ENCODE measurements at places on chromosomes 11 and 22.

DNA sequence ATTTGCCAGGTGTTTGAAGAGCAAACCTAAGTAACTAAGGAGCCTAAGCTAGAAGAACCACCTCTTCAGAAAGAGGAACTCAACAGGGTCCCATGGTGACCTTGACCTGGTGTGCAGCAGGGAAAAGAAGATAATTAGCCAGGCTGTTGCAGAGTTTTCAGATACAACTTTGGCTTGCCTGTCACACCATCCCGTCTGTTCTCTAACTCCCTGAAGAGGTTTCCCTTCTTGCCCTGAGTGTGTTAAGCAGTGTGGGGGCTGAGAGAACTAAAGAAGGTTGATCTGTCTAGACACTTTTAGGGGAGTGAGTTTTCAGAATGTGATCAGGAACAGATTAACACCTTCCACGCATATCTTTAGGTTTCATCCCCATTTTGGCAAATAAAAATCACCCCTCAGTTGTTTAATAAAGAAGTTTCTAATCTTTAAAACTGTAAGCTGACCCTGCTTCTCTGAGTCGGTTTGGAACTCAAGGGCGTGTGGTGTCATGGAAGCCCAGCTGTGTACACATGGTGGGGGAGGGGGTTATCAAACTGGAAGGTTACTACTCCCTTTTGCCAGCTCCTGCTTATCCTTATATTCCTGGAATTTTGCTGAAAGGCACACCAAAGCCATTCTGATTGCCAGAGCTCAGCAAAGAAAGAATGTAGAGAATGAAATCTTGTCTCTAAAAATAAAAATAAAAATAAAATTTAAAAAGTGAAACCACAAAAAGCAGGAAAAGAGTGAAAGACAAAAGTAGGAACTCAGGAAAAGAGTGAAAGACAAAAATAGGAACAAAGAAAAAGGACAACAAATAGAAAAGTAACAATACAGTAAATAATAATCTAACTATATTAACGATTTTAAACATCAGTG lies 70.2 kb downstream of the DBX1 start:
- no peak for DNase-seq

GRCh38 chr22:44592824-44593148 lies 94.8 kb upstream of the RTL6 start:
- no peak for DNase-seq

GRCh38 chr11:73334384-73335203 lies 26.5 kb downstream of the ARHGEF17 start:
- DNase-seq, result no peak

- no peak for DNase-seq
Observed at GRCh38 chr11:104570078-104570701, 328.1 kb downstream of the CASP12 start.

DNA sequence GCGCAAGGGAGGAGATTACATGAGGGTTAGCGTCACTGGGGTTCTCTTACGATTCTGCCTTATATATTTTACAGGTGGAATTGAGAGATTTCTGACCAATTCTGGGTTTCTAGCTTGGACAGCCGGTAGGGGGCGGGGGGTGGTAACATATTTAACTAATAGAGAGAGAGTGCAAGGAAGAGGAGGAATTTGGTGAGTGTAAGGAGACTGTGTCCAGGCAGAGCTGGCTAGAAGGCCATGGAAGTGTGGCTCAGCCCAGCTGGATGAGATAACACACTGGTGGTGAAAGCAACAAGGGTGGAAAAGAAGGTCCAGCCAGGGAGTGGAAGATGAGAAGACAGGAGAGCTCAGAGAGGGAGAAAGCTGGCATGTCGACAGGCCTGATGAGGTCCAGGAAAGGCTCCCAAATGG lies 56.5 kb downstream of the ST3GAL4 start:
- DNase-seq, result no peak

GRCh38 chr11:76919887-76920746 lies 59.4 kb downstream of the ACER3 start:
- DNase-seq, result peak; percentile 5

DNA sequence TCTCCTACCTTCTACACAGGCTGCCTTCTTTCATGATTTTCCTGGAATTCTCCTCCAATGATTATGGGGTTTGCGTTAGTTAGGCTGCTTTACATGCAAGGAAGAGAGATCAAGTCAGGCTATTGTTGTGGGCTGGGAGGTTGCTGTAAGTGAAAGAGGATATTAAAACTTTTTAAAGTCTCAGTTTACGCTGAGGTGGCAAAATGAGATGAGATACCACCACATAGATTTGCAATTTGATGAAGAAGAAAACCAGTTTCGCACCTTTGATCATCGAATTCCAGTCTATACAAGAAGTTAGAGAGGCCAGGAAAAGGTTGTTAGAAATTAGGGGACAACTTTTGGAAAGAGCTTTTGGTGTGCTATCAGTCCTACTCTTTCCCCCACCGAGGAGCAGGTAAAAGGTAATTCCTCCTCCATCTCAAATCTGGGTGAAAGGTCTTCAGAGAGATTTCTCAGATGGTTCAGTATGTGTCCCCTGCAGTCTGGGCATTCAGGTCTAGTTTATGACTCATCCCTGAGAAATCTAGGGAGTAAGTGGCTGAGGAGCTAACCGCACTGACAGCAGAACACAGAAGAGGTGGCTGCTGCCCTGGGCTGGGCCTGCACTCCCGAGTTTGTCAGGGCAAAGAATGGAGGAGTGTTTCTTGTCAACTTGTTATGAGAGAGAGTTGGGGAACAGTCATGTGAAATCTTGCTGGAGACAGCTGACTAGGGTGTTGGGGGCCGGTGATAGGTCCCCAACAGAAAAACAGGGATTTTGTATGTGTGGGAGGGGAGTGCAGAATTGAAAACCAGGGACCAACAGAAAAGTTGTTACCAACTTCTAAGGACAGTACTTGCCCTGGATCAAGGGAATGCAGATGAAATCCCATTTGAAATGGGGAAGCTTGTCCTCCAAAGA lies 34.7 kb downstream of the CCDC83 start:
- DNase-seq, result no peak

GRCh38 chr11:12845739-12846358 lies 163.3 kb upstream of the RASSF10 start:
- DNase-seq, result no peak

- DNase-seq, result no peak
Observed at GRCh38 chr11:124460459-124460858, 15.0 kb upstream of the OR8B8 start.

DNA sequence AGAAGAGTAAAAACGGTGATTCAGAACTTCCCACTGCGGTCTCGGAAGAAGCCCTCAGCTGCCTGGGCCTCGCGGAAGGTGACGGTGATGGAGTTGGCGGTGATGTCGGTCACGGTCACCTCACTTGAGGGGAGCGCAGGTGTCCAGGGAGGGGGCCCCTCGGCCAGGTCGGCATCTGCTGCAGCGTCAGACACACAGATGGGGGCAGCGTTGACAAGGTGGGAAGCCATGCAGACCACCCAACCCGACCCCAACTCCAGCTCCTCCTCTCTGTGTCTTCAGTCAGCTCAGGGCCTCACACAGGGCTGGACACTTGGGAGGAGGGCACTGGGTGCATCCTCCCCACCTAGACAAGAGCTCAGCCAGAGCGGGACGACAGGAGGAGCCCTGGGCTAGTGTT lies 18.6 kb downstream of the CBX7 start:
- no peak for DNase-seq

GRCh38 chr11:27464289-27464696 lies 8.3 kb downstream of the LGR4 start:
- no peak for DNase-seq

DNA sequence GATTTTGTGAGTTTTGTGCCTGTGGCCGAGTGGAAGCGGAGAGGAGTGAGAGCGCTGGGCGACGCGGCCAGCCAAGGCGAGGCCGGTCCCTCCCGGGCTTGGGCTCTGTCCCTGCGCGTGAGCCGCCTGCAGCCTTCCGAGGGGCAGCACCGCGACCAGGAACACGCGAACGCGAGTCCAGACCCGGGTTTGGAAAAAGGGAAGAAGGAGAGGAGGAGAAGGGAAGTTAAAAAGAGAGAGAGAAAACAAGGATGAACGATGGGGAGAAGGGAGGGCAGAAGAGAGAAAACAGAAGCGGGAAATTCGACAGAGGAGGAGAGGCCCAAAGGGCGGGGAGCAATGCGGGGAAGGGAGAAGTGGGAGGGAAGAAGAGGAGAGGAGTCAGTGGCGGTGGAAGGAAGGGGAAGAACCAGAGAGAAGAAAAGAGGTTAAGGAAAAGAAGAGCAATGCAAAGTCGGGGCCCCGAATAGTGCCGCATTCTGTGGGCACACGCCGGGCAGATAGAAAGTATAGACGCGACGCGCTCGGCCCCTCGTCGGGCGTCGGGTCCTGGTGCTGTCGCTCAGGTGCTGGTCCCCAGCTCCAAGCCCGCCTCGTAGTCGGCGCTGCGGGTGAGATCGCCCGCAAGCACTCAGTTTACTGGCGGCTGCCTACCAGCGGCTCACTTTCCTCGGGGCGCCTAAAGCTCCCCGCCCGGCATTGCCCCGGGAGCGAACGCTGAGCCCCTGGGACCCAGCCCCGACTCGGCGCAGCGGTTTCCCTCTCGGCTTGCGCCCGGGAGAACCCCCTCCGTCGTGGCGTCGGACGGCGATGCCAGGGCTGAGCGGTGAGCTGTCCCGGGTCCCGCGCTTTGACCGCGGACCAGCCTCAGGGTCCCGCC lies 2.8 kb upstream of the BARX2 start:
- no peak for DNase-seq

GRCh38 chr22:41676134-41676533 lies 12.5 kb downstream of the SNU13 start:
- no peak for DNase-seq

DNA sequence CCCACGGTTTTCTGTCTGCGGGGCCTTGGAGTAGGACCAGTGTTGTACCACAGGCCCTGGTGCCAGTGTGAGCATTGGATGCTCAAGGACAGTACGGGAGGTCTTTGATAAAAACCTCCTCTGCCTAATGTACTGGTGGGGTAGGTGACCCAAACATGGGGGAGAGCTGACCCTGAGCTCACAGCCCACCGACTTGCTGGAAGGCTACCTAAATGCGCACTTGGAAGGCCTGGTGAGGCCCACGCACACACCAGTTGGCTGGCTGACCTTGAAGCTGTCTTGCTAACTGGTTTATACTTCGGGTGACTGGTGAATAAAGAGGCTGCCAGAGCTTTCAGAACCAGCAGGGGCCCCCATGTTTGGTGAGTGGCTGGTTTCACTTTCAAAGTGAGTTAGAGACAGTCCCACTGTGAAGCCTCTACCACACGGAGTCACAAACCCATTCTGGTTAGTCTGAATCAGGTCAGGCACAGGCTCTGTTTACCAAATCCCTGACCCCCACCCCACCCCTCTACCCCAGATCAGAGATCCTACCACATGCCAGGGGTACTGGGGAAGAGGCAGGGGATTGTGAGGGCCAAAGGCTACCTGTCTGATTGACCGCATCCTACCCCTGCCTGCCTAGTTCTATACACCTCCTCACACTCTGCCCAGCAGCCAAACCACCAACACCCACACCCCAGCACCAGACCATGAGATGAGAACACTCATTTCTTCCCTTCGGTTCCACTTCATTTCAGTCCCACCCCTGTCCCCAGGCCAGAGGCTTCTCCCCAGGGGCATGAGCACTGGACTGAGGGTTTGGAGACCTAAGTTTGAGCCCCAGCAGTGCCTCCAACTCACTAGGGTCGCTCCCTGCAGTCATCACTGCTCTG lies 12.7 kb upstream of the IL2RB start:
- DNase-seq, result peak; percentile 39

DNA sequence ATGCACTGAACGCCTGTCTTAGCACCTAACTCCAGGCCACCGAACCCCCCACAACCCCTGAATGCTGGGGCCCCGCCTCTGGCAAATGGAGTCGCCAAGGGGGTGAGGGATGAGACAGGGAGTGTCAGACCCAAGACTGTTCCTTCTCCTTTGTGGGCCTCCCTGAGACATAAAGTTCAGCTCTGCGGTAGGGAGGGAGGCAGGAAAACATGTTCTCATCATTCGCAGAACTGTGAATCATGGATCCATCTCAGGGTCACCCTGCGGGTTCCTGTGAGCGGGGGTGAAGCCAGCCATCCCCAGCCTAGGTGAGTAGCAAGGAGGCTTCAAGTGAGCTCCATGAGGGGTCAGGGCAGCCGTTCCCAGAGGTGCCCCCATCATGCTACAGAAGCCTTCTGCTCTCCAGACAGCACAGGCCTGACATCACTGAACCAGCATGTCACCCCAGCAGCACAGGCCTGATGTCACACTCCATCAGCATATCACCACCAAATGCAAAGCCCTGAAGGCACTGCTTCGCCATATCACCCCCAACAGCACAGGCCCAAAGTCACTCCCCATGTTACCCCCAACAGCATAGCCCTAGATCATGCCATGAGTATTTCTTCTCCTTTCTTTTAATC lies 27.2 kb downstream of the TMPRSS6 start:
- no peak for DNase-seq

DNA sequence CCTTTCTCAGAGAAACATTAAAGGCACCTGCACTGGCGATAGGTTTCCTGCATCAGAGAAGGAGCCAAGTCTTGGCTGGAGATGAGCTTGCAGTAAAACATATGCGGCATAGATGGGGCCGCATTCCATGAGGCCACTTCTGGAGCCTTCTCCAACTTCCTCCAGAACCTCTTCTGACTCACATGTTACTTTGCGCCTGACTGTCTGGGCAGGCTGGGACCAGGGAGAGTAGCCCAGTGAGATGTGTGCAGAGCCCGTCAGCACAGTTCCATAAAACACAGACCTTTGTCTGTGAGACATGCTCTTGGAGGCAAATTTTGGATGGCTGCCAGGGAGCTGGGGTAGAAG lies 55.4 kb upstream of the BID start:
- DNase-seq, result no peak

GRCh38 chr11:116387641-116388040 lies 385.1 kb downstream of the BUD13 start:
- DNase-seq, result no peak

DNA sequence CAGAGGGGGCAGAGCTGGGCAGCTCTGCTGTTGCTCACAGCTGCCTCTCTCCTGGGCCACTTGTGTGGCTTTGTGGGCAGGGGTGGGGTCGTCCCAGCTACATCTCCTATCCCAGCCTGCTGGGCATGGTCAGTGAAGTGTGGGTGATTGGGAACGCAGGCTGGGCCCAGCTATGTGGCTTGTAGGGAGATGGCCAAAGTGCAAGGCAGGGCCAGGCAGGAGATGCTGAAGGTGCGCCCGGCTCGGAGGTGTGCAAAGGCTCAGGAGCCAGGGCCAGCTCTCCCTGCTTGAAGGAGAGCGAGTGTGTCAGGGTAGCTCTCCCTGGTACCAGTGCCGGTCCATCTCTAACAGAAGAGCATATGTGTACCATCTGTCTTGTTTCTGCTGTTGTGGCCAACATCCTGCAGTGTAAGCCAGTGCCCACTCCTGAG lies 8.4 kb upstream of the RANBP1 start:
- DNase-seq, result no peak

GRCh38 chr11:79312617-79313529 lies 128.0 kb downstream of the TENM4 start:
- no peak for DNase-seq

DNA sequence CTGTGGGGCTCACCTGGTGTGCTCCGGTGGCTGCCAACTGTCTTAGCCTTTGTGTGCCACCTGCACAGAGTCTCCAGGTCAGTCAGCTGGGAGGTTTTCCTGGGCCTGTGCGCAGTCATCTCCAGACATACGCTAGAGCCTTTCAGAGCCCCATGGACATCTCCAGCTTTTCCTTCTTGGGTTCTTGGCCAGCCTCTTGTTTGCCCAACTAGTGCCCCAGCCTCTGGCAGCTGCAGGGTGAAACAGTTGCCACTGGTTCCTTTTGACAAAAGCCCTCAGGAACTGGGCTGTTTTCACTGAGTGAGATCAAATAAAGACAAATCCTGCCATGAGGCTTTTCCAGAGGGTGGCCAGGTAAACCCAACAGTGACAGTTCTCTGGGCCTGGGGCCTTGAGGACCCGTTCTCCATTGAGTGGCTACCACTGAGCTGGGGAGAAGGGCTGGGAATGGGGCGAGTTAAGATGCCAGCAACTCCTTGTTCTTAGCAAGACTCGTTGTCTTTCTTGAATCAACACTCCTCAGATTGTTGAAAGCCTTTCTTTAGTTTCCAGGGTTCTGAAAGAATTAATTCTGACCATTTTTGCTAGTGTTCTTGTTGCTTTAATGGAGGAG lies 16.7 kb upstream of the RANBP1 start:
- DNase-seq, result no peak
